ENCODE measurements at places on chromosomes 16 and 17. TPM values are rescaled to one million over a fixed set of nuclear protein-coding genes. Genes with fewer than 3 reads are reported as not detected.

Gene KCNH4
- total RNA-seq = 0.15 TPM

Gene ARHGAP27
- total RNA-seq = 29.8 TPM

Gene PTGES3L
- total RNA-seq = not detected

Gene SRCIN1
- total RNA-seq = 0.80 TPM
